Fibroblast of the aortic adventitia (primary cell): ENCODE measurements at places on chromosomes 6 and 20. TPM values are rescaled to one million over a fixed set of nuclear protein-coding genes. Genes with fewer than 3 reads are reported as not detected.

DNA sequence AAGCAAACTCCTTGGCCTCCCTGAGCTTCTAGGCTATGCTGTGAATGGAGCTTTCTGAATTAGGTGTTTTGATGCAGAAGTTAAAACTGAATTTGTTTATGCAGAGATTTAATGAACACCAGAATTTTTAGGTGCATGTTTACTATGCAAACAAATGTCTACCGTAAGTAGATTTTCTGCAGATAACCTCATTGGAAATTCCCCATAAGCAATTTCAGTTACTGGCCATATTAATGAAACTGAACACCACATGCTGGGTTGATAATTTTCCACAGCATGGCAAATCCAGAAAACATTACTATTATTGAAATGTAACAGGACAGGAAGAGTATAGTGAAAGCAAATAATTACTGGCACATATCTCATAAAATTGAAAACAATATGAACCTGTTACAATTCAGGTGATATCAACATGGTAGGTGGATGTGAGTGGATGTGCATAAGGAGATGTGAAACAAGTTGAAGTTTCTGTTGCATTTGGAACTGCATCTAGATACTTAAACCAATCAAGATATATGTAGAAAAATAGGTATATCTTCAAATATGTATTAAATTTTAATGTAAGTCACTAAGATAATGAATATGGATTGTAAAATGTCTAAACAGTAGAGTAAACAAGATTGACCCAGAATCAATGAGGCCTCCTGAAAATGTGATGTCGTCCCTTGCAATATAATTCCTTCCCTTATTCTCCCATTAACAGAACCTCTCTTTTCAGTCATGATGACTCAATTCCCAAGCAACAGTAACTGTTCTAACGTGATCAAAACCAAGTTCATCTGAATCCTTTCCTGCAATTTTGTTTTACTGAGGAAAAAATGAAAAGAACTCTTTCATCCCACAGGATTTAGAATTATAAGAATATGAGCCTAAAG is 11.0 kb downstream of the PTCHD4 start:
- no peak for DNase-seq

DNA sequence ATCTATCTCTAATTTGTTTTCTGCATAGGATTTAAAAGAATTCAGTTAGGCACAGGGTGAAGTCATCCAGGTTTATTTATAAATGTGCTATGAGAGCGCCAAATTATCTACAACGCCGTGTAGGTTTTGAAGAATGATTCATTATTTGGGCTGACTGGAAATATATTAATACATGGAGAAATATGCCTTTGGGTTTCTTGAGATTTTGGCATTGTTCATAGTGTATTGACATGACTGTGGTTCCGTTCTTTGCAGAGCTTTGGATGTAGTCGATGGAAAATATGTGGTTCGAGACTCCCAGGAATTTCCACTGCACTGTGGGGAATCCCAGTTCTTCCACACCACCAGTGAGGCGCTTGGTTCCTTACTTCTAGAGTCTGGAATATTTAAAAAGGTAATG is 90.9 kb downstream of the CRYBG1 start:
- peak; percentile 73 for DNase-seq

GRCh38 chr20:3013771-3014170 is 29.7 kb upstream of the GNRH2 start:
- DNase-seq = no peak

- no peak for DNase-seq
These were observed 38.0 kb downstream of the SCGN start for GRCh38 chr6:25689966-25690365.

GRCh38 chr6:84779380-84779779 is 15.0 kb upstream of the TBX18 start:
- DNase-seq = peak; percentile 27

GRCh38 chr20:17511401-17511800 is 19.8 kb downstream of the BFSP1 start:
- no peak for DNase-seq

TMEM239 gene
- total RNA-seq = 0.09 TPM in 1 of 2 replicates, not detected in the other

GRCh38 chr6:11712760-11713159 is 65.8 kb downstream of the ADTRP start:
- peak; percentile 57 for DNase-seq

GRCh38 chr6:10315658-10316372 is 99.1 kb downstream of the TFAP2A start:
- DNase-seq = no peak

DNA sequence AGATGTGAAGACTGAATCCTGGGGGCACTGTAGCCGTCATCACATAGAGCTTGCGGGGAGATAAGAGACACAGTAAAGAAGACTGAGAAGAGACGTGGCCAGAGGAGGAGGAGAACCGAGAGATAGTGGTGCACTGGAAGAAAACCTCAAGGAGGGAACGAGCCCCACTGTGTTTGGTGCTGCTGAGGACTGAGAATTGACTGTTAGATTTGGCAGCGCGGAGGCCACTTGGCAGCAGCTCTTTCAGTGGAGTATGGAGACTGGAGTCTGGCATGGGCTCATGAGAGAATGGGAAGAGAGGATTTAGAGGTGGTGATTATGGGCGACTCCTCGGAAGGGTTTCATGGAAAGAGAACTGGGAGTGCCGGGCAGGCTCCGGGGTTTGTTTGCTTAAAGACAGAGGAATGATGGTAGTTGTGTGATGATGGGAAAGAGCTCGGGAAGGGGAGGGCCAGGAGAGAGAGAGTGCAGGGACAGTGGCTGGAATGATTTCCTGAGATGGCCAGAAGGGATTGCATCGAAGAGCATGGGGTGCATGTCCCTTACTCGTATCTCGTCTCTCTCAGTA is 18.0 kb downstream of the CDYL start:
- no peak for DNase-seq

DNA sequence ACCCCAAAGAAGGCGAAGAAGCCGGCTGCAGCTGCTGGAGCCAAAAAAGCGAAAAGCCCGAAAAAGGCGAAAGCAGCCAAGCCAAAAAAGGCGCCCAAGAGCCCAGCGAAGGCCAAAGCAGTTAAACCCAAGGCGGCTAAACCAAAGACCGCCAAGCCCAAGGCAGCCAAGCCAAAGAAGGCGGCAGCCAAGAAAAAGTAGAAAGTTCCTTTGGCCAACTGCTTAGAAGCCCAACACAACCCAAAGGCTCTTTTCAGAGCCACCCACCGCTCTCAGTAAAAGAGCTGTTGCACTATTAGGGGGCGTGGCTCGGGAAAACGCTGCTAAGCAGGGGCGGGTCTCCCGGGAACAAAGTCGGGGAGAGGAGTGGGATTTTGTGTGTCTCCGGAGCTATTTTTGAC is 69.6 kb downstream of the HFE start:
- DNase-seq = peak; percentile 51

GRCh38 chr6:146265056-146265455 is 236.2 kb downstream of the GRM1 start:
- no peak for DNase-seq

GRCh38 chr6:79634491-79635231 is 3.5 kb downstream of the SH3BGRL2 start:
- DNase-seq = no peak

ZBTB12 gene
- 3.3 and 3.8 TPM in 2 replicates for total RNA-seq

DNA sequence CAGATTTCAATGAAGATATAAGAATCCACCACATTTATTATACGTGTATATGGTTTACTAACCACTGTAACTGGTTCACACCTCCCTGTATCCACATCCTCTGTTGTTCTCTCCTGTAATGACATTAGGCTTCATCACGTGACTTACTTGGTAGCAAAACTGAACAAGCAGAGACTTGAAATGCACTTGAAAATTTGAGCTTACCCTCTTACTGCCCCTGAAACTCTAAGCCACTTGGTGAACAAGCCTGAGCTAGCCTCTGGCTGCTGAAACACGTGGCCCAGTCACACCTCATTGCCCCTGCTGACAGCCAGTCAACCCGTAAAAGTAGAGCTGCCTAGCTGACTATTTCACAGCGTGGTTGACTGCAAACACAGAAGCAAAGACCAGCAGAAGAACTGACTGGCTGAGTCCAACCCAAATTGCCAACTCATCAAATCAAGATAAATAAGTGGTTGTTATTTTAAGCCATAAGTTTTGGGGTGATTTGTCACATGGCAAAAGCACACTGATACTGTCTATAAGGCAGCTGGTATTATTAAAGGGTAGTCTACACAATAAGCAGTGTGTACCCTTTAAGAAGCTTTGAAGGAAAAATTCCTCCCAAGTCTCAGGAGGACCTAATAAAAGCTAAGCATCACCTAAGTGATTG is 109.0 kb downstream of the RALGAPA2 start:
- DNase-seq = no peak

XKR7 gene
- not detected in 2 replicates for total RNA-seq
